ENCODE measurements at places on chromosomes 2 and 18.

DNA sequence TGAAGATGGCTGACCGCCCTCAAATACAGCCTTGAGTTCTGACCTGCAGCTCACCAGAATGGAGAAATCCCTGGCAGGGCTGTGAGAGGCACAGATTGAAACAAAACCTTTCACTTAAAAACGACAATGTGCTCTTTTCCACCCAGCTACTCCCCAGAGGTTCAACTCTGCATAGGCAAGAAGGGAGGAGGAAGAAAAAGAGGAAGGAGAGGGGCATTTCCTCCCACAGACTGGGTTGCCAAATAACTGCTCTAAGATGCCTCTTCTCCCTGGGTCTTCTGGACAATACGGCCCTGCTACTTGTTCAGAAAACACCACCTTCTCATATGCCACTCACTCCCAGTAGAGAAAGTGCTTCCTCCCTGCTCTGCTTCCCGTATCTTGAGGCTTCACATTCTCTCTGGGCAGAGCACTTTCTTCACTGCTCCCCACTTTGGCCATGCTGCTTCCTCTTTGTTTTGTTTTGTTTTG lies 136.4 kb upstream of the SLC1A4 start:
- DNase-seq = no peak

- DNase-seq = no peak
Measured at GRCh38 chr2:234714711-234715110, 217.8 kb upstream of the ARL4C start.

GRCh38 chr2:4782647-4783046 lies 909.5 kb upstream of the SOX11 start:
- no peak for DNase-seq

- DNase-seq = peak; percentile 4
Measured at GRCh38 chr2:176999301-176999700, 213.3 kb upstream of the HNRNPA3 start.

DNA sequence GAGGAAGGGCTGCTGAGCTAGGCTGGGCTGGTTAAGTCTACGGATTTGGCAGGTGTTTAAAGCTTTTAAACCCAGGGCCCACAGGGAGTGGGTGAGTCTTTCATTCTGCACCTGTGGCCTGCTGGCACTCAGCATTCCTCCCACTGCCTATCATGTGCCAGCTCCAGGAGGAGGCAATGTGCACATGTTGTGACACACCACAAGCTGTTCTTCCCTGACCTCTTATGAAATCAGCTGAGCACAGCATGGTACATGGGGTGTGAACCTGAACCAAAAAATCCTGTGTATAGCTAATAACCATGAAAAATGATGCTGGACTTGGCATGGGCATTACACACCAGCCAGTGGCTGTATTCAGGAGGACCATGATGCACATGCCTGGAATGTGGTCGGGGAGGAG lies 297.9 kb upstream of the MMADHC start:
- DNase-seq = no peak

- peak; percentile 58 for DNase-seq
Measured at GRCh38 chr2:239361311-239361642, 39.5 kb downstream of the HDAC4 start.

DNA sequence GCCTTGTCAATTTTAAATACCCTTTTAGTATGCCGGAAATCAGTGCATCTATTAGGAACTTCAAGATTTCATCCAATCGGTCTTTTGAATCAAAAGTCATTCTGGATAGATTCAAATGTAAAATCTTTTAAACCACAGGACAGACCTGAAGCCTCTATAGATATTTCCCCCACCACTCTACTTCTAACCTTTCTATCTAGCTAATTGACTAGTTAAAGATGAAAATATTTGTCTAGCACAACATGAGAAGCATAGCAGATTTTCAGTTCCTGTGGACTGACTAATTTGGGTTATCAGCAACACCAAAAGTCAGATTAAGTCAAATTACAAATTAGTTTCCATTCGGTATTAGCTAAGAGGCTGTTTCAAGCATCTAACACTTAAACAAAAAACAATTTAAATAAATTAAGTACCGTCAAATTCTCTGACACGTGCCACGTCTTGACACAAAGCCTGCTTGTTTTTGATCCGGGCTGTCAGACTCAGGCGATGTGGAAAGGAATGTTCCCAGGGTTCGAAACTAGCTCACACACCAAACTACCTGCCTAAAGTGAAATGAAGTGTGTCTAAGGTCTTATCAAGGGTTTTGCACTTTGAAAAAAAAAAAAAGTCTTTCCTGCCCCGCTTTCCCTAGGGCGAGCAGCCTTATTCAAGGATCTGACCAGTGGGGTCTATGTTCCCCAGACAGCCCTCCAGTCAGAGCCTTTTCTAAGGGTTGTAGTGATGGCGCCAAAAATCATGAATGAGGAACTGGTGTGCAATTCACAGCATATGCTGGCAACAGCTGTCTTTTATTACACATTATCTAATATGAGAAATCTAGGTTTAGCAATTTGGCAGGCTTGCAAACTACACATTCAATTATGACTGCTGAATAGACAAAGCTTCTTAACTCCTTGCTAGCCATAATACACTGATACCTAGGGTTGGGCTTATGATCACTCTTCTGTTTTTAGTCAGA lies 4.7 kb downstream of the CYTIP start:
- DNase-seq = no peak

DNA sequence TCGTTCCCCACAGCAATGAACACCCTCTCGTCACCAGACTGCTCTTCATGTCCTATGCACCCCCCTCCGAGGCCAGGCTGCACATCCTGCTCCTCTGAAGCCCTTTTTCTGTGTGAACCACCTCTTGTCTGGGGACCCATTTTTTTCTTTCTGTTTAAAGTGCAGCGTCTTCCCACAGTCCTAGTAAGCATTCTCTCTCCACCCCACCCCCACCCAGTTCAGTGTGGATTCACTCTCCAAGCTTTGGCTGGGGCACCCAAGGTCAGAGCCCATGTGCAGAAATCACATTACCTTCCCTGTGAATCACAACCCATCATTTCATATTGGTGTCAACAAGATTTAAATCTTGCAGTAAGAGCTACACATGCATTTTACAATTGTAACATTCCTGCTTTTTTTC lies 26.4 kb upstream of the PKDCC start:
- DNase-seq = no peak

- DNase-seq = no peak
Measured at GRCh38 chr18:6557770-6558248, 143.1 kb upstream of the L3MBTL4 start.

DNA sequence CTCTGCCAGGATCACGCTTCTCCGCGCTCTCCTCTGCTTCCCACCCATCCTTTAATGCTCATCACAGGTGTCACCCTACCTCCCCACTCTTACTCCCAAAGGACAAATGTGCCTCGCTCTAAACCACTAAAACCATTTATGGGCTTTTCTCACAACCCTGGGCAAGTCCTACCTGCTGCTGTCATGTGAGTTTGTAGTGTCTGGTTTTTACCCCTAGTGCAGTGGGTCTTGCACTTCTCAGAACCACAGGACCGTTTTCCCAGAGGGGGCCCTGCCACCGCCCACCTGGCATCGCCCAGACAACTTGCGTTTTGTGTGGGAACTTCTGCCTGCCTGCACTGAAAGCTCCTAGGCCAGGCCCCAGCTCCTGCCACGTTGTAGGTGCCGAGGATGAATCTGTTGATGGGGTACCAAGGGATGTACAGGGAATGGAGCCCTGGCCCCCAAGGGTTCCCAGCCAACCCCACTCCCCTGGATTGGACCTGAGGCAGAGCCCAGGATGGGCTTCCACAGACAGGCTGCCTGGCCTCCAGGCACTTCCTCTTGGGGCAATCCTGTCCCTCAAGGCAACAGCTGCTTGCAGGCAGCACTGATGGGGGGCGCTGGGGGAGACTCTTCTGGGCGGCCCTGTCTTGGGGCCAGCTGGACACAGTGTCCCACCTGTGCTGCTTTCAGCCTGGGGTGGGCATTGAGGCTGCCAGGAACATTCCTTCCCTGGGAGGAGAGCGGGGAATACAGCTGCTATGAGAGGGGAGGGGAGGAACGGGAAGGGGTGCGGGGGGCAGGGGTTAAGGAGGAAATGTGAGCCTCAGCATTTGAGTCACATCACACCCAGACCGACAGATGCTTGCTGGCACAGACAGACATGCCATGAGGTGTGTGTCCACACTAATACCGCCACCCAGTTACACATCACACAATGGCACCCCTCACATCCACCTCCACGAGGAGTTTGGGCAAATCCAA lies 176.3 kb downstream of the ZFP36L2 start:
- DNase-seq = no peak

GRCh38 chr2:43636621-43637020 lies 439 bp upstream of the PLEKHH2 start:
- no peak for DNase-seq

GRCh38 chr18:41457765-41458326 lies 497.2 kb upstream of the PIK3C3 start:
- no peak for DNase-seq

DNA sequence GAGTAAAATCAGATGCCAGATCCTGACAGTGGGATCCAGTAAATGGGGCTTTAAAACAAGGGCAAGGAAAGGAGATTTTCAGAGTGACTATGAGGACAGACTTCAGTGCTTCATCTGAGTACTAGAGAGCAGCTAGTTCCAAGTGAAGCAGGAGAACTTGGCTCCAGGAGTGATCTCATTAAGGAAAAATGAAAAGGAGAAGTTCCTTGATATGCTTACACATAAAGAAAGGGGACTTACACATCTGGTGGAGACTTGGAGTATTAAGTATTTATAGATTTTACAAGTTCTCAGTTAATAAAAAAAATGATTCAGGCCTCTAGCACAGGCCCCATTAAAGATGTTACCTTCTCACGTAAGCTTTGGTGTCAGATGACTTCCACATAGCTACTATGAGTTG lies 105.8 kb downstream of the ICOS start:
- no peak for DNase-seq

- no peak for DNase-seq
Measured at GRCh38 chr2:147346142-147346541, 498.7 kb upstream of the ACVR2A start.

GRCh38 chr2:232275670-232276069 lies 102.9 kb upstream of the ALPP start:
- DNase-seq = no peak

GRCh38 chr2:188414411-188414810 lies 122.7 kb downstream of the GULP1 start:
- no peak for DNase-seq

- DNase-seq = no peak
Measured at GRCh38 chr18:57759650-57760049, 43.5 kb downstream of the ATP8B1 start.

GRCh38 chr18:57447154-57447621 lies 12.0 kb downstream of the ONECUT2 start:
- DNase-seq = peak; percentile 86

DNA sequence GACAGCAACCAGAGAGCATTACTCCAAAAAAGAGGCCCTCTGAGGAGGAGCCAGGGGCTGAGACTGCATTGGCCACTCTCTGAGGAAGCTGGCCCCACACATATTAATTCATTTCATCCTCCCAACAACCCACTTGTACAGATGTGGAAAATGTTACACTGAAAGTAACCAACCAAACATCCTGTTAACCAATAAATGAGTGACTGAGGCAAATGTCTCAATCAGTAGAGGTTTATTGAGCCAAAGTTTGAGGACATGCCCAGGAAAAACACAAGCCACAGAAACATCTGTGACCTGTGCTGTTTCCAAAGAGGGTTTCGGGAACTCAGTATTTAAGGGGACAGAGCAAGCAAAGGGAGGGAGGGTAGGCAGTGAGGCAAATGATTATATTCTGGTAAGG lies 53.0 kb downstream of the SKA1 start:
- DNase-seq = no peak

DNA sequence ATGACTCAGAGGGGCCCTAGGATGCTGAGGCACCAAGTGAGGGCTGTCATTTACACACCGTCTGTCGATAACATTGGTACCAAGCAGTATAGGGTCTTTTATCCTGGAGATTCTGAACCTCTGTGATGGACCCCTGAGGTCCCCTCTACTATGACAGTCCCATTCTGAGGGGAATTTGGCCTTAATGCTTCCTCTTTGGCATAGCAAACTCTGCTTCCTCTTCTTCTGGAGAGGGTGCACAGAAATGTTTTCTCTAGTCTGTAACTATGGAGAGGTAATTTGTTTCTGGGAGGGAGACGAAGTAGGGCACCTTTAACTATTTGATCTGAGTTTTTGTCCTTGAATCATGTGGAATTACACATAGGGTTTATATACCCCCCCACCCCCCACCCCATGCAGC lies 44.8 kb downstream of the INPP4A start:
- no peak for DNase-seq

- no peak for DNase-seq
Measured at GRCh38 chr18:79387214-79387613, 8.5 kb upstream of the NFATC1 start.

GRCh38 chr18:67845035-67845434 lies 328.5 kb upstream of the DSEL start:
- DNase-seq = no peak

DNA sequence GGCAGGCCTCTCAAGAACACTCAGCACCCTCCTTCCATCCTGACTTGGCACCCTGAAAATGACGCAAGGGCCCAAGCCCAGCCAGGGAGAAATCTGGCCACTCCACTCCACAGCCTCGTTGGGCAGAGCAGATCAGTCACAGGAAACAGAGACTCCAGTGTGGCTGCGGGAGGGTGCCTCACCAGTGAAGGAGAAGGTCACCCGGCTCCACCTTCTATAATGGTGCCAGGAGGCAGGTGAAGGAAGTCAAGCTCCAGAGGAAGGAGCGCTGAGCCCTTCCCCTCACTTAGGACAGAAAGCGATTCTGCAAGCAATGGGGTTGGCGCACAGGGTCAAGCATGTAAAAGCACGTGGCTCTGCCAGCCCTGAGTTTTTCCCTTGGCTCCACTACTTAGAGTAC lies 35.3 kb downstream of the CRACDL start:
- no peak for DNase-seq

- DNase-seq = no peak
Measured at GRCh38 chr18:3671176-3671575, 221.2 kb downstream of the TGIF1 start.

DNA sequence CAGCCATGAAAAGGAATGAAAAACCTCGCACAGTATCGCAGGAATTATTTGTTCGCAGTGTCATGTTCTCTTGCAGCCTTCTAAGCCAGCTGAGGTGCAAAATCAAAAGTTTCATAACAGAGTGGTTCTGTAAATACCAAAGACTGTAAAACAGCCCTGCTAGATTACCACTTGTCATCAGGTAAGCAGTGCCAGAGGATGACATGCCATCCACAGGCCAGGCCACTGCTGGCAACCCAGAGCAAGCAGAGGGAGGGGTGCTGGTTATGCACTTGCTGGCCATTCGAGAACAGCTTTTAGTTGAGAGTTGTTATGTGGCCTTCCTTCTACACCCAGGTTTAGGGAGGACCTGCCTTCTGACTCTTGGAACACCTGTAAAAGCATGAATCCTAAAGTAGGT lies 114.3 kb upstream of the MGAT5 start:
- DNase-seq = no peak

DNA sequence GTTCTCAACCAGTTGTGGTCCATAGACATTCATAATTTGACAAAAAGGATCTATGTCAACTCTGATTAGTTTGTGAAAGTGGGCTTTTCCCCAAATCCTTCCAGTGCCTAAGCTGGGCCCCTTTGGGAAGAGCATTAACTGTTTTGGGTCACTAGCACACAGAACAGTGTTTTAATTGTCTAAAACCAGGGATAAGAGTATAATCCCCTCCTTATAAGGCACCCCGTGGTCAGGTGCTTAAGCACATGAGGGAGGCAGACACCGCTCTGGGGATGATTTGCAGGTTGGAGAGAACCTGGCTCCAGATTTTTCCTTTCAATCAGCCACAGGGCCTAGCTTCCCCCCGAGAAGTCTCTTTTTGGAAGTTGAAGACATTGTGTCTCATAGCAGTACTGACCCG lies 53.6 kb upstream of the RFX8 start:
- no peak for DNase-seq

- peak; percentile 81 for DNase-seq
Measured at GRCh38 chr18:61635901-61636528, 256.8 kb downstream of the RNF152 start.
